ENCODE measurements at places on chromosomes 7 and 10. TPM values are rescaled to one million over a fixed set of nuclear protein-coding genes. Genes with fewer than 3 reads are reported as not detected.

DNA sequence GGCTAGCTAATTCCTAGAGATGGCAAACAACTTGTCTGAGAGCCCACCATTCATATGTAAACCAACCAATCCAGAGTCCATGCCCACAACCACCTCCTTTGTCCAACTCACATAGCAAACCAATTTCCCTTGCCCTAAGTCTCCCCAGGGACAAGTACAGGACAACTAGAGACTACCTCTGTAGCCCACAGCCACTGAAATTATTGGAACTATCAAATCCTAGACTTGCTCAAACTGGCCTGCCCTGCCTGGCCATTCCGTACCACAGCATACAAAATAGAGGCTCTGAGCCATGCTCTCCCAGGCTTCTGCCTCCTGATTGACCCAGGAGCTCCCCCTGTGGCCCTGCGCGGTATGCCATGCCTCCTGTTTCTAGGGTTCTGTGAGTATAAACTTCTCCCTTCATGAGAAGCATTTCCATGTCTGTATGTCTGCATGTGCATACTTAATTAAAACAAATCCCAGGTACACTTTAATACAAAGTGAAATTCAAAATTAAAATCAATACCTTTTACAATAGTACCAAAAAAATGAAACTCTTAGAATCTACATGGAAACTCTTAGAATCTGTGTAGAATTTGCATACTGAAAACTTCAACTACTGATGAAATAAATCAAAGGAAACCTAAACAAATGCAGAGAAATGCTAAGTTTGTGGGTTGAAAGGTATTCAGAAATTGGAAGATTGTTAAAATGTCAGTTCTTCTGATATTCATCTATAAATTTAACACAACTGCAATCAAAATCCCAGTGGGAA is 4.0 kb upstream of the HECW1 start:
- H3K27ac ChIP-seq: no peak overlapping the region
- H3K4me1 ChIP-seq: peaks cover 9% of the 10 kb centered on the region
- peak; percentile 91 for DNase-seq
- H3K36me3 ChIP-seq: no peaks in the 10 kb centered on the region
- peaks cover 10% of the 10 kb centered on the region for H3K27me3 ChIP-seq
- no peak overlapping the region for H3K4me3 ChIP-seq

DNA sequence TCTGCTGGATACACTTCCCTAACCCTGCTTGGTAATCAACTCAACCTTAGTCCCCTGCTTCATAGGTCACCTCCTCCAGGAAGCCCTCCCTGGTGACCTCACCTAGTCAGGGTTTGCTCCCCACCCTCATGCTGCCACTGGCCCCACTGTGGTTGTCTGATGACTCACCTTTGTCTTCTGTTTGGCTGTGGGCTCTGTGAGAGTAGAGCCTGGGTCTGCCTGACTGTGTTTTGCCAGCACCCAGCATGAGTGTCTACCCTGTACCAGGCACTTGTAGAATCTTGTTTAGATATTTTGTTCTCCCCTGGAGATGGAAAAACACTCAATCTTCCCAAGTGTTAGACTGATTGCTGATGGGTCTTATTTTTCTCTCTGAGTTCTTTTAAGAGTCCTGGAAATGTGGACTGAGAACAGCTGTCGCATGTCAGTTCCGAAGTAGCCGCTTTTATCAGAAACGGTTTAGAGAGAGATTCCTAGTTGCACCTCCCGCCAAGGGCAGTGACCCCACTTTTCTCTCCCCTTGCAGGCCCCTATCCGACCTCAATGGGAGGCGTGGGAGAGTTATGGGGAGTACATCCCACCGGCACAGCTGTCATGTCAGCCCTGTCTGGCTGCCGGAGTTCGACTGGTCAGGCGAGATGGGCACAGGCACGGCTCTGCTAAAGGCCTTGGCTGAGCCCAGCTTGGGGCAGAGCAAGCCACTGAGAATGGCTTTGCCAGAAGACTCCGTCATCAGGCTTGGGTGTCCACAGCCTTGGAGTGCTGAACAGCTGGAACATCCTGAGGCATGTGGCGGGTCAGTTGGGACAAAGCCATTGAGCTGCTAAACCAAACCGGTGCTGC is 134.3 kb downstream of the GRK5 start:
- H3K4me3 ChIP-seq: no peak overlapping the region
- no peaks in the 10 kb centered on the region for H3K36me3 ChIP-seq
- H3K4me1 ChIP-seq: peaks cover 63% of the 10 kb centered on the region
- peak overlapping the region; percentile 76 for H3K27ac ChIP-seq

- no peak overlapping the region for H3K4me3 ChIP-seq
- peak; percentile 50 for DNase-seq
- H3K4me1 ChIP-seq: peaks cover 28% of the 10 kb centered on the region
- peak overlapping the region; percentile 70 for H3K27ac ChIP-seq
- H3K27me3 ChIP-seq: peaks cover 2% of the 10 kb centered on the region
These were observed 40.6 kb upstream of the ADD3 start for GRCh38 chr10:109966961-109967738.

- H3K4me3 ChIP-seq: no peak overlapping the region
- DNase-seq: no peak
- H3K27me3 ChIP-seq: no peaks in the 10 kb centered on the region
- H3K36me3 ChIP-seq: no peaks in the 10 kb centered on the region
These were observed 221.9 kb upstream of the SEMA3C start for GRCh38 chr7:81140775-81141174.

- peak; percentile 65 for DNase-seq
- no peak overlapping the region for H3K27ac ChIP-seq
- peaks cover 1% of the 10 kb centered on the region for H3K4me1 ChIP-seq
- no peaks in the 10 kb centered on the region for H3K27me3 ChIP-seq
- H3K36me3 ChIP-seq: no peaks in the 10 kb centered on the region
- no peak overlapping the region for H3K4me3 ChIP-seq
These were observed 20.6 kb upstream of the RHOBTB1 start for GRCh38 chr10:60964257-60965235.

GRCh38 chr7:68697796-68698280 is 900.4 kb upstream of the AUTS2 start:
- H3K4me1 ChIP-seq: peaks cover 24% of the 10 kb centered on the region
- peak overlapping the region; percentile 97 for H3K27ac ChIP-seq
- H3K27me3 ChIP-seq: peaks cover 17% of the 10 kb centered on the region

DNA sequence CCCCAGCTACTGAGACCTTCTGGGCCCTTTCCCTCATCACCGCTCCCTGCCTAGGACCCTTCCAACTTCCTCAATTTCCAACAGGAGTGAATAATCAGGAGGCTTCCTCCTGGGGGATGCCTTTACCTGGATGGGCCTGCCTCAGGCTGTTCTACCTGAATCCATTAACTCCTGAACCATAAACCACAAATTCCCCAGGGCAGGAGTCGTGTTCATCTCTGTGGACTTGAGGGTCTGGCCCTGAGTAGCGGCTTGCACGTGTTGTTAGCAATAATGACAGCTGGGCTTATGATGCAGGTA is 105.1 kb upstream of the GPR26 start:
- H3K4me1 ChIP-seq: no peaks in the 10 kb centered on the region
- no peak for DNase-seq
- H3K4me3 ChIP-seq: no peak overlapping the region
- H3K27me3 ChIP-seq: peaks cover 3% of the 10 kb centered on the region
- no peak overlapping the region for H3K27ac ChIP-seq
- no peaks in the 10 kb centered on the region for H3K36me3 ChIP-seq

Gene FOXP2
- 72.1 TPM for total RNA-seq

Gene COPG2
- total RNA-seq: 36.8 TPM

Gene OR6V1
- total RNA-seq: not detected

Data from glutamatergic neuron (in vitro differentiated cells).